ENCODE measurements at places on chromosomes 12 and 14.

GRCh38 chr12:48861111-48861510 lies 4.6 kb downstream of the RND1 start:
- no peak for DNase-seq

GRCh38 chr12:110937104-110937641 lies 16.8 kb upstream of the MYL2 start:
- DNase-seq: peak; percentile 17

DNA sequence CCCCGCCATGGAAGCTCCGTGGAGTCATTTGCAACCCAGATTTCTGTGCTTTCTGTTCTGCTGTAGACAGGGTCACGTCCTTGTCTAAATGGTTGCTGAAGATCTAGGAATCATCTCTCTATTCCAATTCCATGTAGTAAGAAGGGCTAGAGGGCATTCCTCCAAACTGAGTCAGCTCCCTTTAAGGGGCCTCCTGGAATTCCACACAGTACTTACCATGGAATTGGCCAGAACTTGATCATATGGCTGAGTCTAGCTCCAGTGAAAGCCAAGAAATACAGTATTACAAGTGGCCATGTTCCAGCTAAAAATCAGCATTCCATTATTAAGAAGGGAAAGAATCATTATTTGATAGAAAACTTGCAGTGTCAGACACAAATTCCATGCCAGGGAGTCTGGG lies 171.9 kb downstream of the PRKCH start:
- DNase-seq: no peak

DNA sequence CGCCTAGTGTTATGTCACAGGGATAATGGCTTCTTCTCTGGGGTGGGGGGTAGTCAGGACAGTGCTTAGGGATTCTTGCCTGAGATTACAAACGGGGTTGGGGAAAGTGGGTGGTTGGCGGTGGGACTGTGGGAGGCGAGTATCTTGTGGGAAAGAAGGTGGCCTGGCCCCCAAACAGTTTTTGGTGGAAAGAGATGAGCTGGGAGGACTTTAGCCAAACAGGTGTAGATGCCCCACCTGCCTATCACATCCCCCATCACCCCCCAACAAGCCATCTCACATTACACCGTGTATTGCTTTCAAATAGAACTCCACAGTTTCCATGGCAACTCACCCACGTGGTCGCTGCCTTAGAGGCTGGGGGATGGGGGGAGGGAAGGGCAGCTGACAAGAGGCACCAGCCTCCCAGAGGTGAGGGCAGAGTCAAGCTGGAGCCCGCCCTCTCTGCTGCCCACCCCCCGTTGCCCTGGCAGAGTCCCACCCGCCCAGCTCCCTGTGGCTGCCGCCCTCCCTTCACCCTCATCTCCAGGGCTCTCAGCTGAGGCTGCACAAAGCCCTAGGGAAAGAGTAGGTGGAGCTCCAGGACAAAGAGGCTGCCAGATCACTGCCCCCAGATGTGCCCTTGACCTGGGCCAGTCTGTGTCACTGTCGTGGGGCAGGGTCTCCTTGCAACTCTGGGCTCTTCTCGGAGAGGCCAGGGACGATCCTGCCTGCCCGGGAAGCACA lies 98.3 kb downstream of the LRRC74A start:
- DNase-seq: no peak

DNA sequence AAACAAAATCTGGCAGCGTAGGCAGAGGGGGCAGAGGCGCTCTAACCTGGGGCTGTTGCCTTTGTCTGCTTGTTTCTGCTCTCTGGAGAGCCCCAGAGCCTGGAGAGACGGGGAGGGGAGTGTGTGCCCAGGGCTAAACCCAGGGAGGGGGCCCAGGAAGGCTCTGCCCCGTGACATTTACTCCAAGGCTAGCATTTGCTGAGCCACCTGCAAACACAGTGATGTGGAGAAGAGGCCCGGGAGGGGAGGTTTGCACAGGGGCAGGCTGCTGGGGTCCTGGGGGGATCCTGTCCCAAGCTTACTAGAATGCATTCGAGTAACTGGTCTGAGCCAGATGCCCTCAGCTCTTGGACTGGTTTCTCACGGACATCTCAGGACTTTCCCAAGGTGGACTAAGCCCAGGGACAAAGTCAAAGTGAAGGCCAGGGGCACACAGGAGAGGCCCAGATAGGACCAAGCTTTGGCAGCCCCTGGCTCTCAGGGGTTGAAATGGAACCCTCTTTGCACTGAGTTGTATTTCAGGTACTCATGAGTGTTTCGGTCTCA lies 12.0 kb downstream of the MEG3 start:
- no peak for DNase-seq

DNA sequence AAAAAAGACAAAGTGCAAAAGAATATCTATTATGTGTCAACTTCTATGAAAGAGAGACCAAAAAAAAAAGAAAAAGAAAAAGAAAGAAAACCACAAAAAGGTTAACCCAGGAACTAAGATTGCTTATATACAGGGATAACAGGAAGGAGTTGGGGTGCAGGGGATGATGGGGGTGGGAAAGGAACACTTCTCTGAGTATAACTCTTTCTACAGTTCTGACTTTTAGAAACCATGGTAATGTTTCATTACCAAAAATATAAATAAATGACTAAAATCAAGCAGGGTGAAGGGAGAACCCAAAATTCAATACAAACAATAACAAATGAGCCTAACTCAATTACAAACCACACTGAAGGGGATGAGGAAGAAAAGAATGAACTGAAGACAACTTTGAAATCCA lies 9.1 kb downstream of the IFNG-AS1 start:
- DNase-seq: no peak

GRCh38 chr14:24056800-24057184 lies 5.0 kb downstream of the CARMIL3 start:
- DNase-seq: no peak

- no peak for DNase-seq
Measured at GRCh38 chr12:123094349-123095077, 56.4 kb downstream of the PITPNM2 start.

DNA sequence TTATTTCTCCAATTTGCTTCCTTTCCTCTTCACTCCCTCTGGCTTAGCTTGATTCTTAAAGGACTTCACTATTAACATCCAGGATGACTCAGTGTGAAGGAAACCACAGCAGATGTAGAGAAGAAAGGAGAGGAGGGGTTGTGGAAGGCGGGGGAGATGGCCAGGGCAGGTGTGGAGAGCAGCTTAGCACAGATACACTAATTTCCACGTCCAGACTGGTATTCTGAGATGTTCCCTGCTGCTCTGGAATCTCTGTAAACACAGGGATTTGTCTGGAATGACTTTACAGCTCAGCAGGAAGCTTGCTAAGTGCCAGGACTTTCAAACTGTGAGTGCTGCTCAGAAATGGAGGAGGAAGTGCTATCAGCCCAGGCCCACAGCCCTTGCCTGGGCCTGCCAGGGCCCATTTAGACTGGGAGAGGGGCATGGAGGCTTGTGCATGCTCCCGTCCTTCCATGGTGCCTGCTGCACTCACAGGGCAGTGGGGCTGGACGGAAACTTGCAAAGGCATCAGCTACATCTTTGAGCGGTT lies 202.5 kb upstream of the DDHD1 start:
- no peak for DNase-seq

GRCh38 chr14:77804592-77804991 lies 4.7 kb downstream of the ADCK1 start:
- DNase-seq: no peak
